A549 treated with Mapracorat at 1 μM for 4 hours (cell line): ENCODE measurements at places on chromosomes 3 and 15. TPM values are rescaled to one million over a fixed set of nuclear protein-coding genes. Genes with fewer than 3 reads are reported as not detected.

The PTPRG gene
- total RNA-seq = 1.9 to 2.9 TPM (median 2.4 TPM) in 5 replicates

The CHRNA5 gene
- total RNA-seq = 28.6 to 35.1 TPM (median 32.2 TPM) in 5 replicates

The CYP11A1 gene
- total RNA-seq = not detected in 5 replicates

The KCNAB1 gene
- total RNA-seq = not detected in 5 replicates

The KNL1 gene
- total RNA-seq = 5.3 to 7.2 TPM (median 6.8 TPM) in 5 replicates

The GRK7 gene
- total RNA-seq = not detected in 5 replicates

The CYP1A2 gene
- not detected in 5 replicates for total RNA-seq

The IL17RB gene
- total RNA-seq = 0.75 to 1.2 TPM (median 0.86 TPM) in 5 replicates

The SLCO2A1 gene
- 0.02 to 0.44 TPM (median 0.15 TPM) in 5 replicates for total RNA-seq

The ITIH3 gene
- 0.13 TPM in 1 of 5 replicates, not detected in the others for total RNA-seq

The PATL2 gene
- 0.23 to 0.29 TPM (median 0.23 TPM) in 3 of 5 replicates, not detected in the others for total RNA-seq

The IL12A gene
- total RNA-seq = 0.98 to 1.9 TPM (median 1.3 TPM) in 5 replicates

The FMN1 gene
- 0.21 to 0.43 TPM (median 0.28 TPM) in 5 replicates for total RNA-seq

The SLC6A20 gene
- 0.02 TPM in 1 of 5 replicates, not detected in the others for total RNA-seq

The DPPA4 gene
- not detected in 5 replicates for total RNA-seq

The CGNL1 gene
- 0.68 to 0.85 TPM (median 0.77 TPM) in 5 replicates for total RNA-seq

The AP3B2 gene
- 0.39 to 1.9 TPM (median 1.0 TPM) in 5 replicates for total RNA-seq

The EPHB3 gene
- 0.24 to 0.46 TPM (median 0.29 TPM) in 5 replicates for total RNA-seq

The CCDC54 gene
- total RNA-seq = not detected in 5 replicates

The LCTL gene
- not detected in 5 replicates for total RNA-seq

The SEMA3B gene
- 5.3 to 9.6 TPM (median 8.3 TPM) in 5 replicates for total RNA-seq

The MB21D2 gene
- total RNA-seq = 4.3 to 5.0 TPM (median 4.5 TPM) in 5 replicates

The DGKG gene
- total RNA-seq = 5.7 to 11.4 TPM (median 7.2 TPM) in 5 replicates

The CSPG4 gene
- 0.06 to 0.13 TPM (median 0.10 TPM) in 5 replicates for total RNA-seq

The EIF1B gene
- 54.7 to 64.3 TPM (median 58.9 TPM) in 5 replicates for total RNA-seq

The TRPM1 gene
- not detected in 5 replicates for total RNA-seq

The BNC1 gene
- 0.72 to 0.95 TPM (median 0.76 TPM) in 5 replicates for total RNA-seq

The PLA2G4D gene
- not detected in 5 replicates for total RNA-seq

The GLDN gene
- total RNA-seq = 0.06 to 0.27 TPM (median 0.14 TPM) in 3 of 5 replicates, not detected in the others

The SLC7A14 gene
- total RNA-seq = not detected in 5 replicates

The TRH gene
- total RNA-seq = not detected in 5 replicates
